Colonic mucosa (tissue), 4 donors: ENCODE measurements at places on chromosomes 11 and 22. TPM values are rescaled to one million over a fixed set of nuclear protein-coding genes. Genes with fewer than 3 reads are reported as not detected.

Gene CSNK2A3
- 0.57 TPM for total RNA-seq

Gene RIBC2
- 0.85 TPM for total RNA-seq

Gene YWHAH
- 207 TPM for total RNA-seq

DNA sequence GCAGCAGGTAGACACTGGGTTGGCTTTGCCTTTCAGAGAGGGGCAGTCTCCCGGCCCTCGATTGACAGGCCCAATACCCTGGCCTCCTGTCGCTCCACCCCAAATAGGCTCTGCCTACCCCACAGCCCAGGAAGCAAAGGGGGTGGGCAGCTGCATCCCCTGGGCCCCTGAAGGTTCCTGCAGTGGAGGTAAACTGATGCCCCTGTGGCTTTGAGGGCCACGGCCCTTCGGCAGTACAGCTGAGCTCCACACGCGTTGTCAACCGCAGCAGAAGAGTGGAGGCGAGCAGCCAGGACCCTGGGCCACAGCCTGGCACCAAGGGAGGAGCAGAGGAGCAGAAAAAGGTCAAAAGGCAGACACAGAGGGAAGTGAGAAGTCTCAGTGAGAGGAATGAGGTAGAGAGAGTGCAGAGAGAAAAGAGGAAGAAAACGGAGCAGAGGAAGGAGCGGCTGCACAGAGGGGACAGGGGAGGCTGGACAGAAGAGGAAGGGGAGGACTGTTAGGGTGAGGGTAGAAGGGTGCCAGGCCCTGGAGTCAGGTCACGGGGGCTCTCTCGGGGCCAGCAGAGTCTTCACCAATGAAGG, 64.0 kb downstream of the SLC22A12 start:
- DNase-seq = no peak

GRCh38 chr22:37462436-37462835, 23.7 kb downstream of the MFNG start:
- DNase-seq = no peak

GRCh38 chr11:69413993-69414392, 67.5 kb upstream of the LINC01488 start:
- DNase-seq = no peak

- no peak for DNase-seq
Measured at GRCh38 chr22:45499746-45500145, 2.9 kb upstream of the FBLN1 start.

- peak; percentile 25 for DNase-seq
Measured at GRCh38 chr11:6693342-6694228, 10.4 kb upstream of the MRPL17 start.

DNA sequence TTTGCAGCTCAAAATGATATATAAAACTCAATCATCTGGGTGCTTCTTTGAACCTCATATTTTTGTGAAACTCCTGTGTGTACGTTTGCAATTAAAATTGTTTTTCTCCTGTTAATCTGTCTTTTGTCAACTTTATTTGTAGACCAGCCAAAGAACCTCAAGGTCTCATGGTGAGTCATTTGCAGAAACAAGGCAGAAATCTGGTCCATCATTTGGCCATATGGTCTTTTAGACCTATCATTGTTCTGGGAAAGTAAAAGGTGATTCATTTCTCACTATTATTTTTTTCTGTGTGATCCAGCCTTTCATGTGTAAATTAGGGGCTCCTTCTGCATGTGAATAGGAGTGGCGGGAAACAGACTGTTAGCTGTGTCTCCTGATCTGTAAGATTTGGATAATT, 399.1 kb upstream of the DDI1 start:
- DNase-seq = no peak

DNA sequence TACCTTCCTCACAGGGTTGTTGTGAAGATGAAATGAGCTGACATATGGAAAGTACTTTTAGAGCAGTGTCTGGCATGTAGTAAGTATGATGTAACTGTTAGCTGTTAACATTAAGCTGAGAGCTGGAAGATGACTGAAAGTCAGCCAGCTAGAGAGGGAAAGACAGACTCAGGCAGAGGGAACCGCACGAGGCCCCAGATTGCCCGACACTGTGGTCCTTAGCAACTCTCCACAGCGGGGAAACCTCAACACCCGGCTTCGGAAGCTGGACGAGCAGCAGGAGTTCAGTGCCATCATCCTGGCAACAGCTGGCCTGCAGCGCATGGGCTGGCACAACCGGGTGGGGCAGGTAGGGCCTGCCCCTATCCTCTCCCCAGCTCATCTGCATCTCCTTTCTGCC, 6.5 kb downstream of the HMBS start:
- DNase-seq = no peak
